Activated CD4-positive, alpha-beta T cell treated with anti-CD3 and anti-CD28 coated beads, Interleukin-2, Interleukin-4, amounts not matched to agents 100 ng/mL and 50 ng/mL, durations not matched to agents 16 hours and 8 hours (primary cell): ENCODE measurements at places on chromosomes 5 and 9.

- no peak for DNase-seq
Observed at GRCh38 chr5:79955356-79955895, 35.6 kb downstream of the MTX3 start.

- peak; percentile 61 for DNase-seq
Observed at GRCh38 chr5:74934949-74935751, 69.0 kb upstream of the FAM169A start.

DNA sequence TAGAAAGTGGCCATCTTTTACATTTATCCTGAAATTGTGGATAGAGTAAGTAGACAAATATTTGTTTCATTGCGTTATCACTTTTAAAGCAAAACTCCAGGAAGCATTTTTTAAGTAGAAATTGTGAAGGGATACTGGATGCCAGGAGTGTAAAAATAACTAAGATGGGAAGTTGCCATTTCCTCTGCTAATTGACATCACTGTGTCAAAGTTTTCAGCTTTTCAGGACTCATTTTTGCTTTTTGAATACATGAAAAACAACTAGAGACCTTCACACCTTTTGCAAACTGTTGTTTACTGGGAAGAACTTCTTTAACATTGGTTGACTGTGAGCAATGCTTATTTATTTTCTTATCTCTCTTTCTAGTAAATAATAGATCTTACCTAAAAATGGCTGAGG lies 337.5 kb downstream of the NR2F1-AS1 start:
- DNase-seq = no peak

GRCh38 chr5:121691478-121691877 lies 160.2 kb upstream of the FTMT start:
- DNase-seq = no peak

GRCh38 chr5:164600274-164600673 lies 1094.9 kb downstream of the MAT2B start:
- DNase-seq = no peak

DNA sequence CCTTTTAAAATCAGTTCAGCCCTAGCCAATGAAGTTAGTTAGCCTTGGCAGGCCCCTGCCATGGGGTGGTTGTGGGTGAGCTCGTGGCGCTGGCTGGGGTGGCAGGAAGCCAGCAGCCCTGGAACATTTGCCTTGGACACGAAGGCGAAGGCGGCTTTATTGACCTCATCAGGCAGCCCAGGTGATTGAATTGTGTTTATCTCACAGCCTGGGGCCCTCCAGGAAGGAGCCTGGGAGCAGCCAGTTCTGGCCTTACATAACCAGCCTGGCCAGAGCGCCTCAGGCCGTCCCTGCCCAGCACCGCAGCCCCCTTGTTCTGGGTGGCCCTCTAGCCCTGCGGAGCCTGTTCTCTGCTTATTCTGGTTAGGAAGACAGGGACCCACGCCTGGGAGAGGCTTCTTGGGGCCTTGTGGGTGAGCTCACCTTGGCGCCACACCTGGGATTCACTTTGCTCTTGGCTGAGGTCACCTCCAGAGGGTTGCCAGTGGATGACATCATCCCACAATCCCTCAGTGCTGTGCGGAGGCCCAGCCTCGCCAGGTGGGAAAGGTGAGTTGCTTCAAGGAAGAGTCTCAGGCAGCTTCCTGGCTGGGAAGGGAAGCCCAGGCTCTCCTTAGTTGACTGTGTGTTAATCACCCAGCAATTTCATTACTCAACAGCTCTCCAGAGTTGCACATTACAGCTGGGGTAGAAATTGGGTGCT lies 54.4 kb upstream of the RPL26L1 start:
- no peak for DNase-seq

GRCh38 chr9:91376239-91376638 lies 14.5 kb upstream of the AUH start:
- DNase-seq = peak; percentile 22

DNA sequence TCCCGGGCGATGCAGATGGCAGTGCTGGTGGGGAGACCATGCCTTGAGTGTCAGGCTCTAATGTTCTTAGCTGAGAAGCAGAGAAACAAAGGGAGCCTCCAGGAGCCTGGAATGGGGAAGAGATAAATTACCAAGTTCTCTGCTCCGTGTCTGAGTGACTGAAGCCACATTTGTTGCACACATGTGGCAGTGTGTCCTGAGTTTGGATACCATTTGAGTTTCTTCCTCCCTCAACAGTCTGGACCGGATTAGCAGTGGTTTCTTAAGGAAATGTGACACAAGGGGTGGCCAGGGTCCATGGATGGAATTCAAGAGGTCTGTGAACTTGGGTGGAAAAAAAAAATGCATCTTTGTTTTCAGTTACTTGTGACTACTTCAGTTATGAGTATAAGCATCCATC lies 50.7 kb upstream of the GARNL3 start:
- DNase-seq = no peak

- no peak for DNase-seq
Observed at GRCh38 chr5:25488119-25488518, 843.3 kb upstream of the CDH10 start.

DNA sequence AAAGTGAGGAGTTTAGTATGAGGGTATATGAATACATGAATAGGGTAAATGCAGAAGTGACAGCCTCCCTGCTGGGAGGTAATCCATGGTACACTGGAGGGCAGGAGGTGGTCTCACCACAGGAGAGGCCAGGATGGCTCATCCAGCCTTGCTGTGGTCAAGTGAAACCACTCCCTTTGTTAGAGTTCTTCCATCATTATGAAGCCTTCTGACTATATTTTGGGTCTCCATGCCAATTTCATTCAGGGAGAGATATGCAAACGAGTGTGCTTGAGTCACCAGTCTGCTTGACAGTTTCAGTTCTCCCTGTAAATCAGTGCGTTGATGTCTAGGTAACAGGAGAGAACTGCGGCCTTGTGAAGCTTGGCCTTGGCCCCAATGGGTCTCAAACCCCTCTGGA lies 16.4 kb downstream of the PPP3R2 start:
- no peak for DNase-seq

- DNase-seq = no peak
Observed at GRCh38 chr9:123395276-123395688, 39.3 kb downstream of the CRB2 start.

- DNase-seq = no peak
Observed at GRCh38 chr9:77472646-77473045, 175.5 kb downstream of the GNA14 start.

DNA sequence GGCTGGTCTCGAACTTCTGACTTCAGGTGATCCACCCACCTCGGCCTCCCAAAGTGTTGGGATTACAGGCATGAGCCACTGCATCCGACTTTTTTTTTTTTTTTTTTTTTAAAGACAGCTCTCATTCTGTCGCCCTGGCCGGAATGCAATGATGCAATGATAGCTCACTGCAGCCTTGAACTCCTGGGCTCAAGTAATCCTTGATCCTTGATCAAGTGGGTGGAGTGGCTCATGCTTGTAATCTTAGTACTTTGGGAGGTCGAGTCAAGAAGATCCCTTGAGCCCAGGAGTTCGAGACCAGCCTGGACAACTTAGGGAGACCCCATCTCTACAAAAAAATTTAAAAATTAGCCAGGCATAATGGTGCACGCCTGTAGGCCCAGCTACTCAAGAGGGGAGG lies 8.1 kb downstream of the SEC24A start:
- DNase-seq = no peak

DNA sequence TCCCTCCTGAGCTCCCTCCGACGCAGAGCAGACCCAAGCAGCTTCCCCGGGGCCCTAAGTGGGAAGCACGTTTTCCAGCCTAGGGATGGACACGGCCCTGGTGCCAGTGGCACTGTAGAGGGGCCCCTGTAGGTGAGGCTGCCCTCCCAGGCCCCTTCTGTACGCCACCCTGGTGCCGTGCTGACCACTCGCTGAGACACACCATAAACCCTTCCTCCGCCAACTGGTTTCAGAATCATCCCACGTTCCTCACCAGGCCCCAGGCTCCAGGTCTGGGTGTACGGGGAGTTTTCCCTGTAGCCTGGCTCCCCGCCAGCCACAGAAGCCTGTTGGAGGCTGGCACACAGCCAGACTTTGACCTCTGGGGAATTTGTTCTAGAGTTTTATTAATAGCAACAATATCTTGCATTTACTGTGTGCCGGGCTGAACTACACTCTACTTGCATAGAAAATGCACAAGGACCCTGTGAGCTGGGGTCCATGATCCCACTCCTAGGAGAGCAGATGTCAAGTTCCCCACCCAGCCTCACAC lies 18.2 kb upstream of the WDR38 start:
- DNase-seq = no peak

DNA sequence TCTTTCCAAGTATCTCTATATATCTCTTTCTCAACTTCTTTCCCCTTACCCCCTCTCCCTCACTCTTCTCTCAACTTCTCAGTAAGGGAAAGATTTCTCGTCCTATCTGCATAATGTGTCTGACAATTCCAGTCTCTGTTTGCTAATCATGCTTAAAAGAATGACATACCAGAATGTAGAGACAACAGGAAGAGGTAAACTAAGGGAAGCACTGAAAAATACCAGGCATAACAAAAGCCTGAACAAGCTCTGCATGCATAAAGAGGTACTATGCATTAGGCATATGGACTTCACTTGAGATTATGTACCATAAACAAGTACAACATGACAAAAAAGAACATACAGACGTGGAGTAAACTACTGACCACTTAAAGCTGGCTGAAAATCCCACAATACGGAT lies 62.6 kb downstream of the SEMA5A start:
- DNase-seq = no peak

GRCh38 chr5:41843456-41844370 lies 26.5 kb downstream of the OXCT1 start:
- DNase-seq = peak; percentile 62

GRCh38 chr9:95048225-95049087 lies 269.1 kb downstream of the FANCC start:
- peak; percentile 39 for DNase-seq

- no peak for DNase-seq
Observed at GRCh38 chr9:82790875-82791274, 272.1 kb downstream of the RASEF start.

DNA sequence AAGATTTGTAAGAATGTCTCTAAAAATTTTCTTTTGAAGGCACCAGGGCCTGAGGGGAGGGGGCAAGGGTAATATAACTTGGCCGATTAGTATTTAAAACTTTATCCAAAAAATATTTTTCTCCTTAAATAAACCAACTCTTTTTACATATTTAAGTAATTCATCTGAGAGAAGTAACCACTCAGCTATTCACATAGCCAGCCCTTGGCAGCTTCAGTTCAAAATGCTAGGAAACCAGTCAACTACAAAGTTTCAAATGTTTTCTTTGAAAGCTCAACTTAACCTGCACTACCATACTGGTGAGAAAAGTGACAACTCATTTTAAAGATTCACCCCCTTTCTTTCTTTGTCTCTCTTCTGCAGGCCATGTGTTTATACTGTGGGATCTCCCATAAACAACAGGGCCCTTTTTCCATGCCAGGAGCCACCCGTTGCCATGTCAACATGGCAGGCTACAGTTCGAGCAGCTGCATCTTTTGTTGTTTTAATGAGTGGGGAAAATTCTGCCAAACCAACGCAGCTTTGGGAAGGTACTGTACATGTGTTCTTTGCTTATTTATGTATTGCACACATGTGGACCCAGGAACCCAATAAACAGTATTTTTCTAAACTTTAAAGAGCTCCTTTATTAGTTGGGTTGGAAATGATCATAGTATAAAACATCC lies 46.3 kb downstream of the AOPEP start:
- DNase-seq = no peak

GRCh38 chr9:91682806-91683205 lies 259.2 kb upstream of the NFIL3 start:
- no peak for DNase-seq

DNA sequence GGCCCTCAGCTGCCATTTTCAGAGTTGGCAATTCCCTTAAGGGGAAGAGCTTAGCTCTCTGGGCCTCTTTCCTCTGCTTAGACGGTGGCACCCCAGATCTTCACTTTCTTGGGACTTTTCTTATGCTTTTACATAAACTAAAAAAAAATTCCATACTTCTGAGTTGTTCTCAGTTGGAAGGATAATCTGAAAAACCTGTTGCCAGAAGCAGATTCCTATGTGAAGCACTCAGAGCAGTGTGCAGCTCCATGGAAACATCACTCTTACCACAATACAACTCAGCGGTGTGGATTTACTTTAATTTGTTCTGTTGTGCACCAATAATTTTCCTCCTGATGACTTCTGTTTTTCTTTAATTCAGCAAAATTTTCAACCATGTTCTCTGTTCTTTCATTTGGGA lies 44.1 kb upstream of the MROH2B start:
- no peak for DNase-seq

DNA sequence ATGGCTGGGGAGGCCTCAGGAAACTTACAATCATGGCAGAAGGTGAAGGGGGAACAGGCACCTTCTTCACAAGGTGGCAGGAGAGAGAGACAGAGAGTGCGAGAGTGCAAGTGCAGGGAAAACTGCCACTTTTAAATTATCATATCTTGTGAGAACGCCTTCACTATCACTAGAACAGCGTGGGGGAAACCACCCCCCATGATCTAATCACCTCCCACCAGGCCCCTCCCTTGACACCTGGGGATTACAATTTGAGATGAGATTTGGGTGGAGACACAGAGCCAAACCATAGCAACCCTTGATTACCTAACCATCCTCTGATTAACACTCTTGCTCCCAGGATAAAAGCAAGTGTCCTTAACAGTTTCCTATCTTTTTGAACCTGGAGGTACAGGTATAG lies 21.1 kb downstream of the ADAMTS19 start:
- DNase-seq = no peak

DNA sequence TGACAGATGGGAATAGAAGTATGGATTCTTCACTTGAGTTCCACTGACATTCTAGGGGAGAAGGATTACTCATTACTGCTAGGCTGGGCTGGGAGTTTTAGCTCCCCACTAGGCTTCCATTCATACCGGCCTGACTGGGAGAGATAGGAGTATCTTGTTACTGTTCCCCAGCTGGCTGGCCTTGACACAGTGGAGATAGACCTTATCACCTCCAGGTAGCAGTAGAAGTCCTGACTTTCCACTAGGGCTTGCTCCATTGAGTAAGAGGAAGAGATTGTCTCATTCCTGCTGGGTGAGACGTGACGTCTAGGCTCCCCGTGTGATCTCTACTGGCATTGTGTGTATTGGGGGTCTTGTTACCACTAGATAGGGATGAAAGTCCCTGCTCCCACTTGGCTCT lies 156.4 kb downstream of the CACNA1B start:
- no peak for DNase-seq

GRCh38 chr5:101278011-101278687 lies 375.1 kb upstream of the ST8SIA4 start:
- no peak for DNase-seq

DNA sequence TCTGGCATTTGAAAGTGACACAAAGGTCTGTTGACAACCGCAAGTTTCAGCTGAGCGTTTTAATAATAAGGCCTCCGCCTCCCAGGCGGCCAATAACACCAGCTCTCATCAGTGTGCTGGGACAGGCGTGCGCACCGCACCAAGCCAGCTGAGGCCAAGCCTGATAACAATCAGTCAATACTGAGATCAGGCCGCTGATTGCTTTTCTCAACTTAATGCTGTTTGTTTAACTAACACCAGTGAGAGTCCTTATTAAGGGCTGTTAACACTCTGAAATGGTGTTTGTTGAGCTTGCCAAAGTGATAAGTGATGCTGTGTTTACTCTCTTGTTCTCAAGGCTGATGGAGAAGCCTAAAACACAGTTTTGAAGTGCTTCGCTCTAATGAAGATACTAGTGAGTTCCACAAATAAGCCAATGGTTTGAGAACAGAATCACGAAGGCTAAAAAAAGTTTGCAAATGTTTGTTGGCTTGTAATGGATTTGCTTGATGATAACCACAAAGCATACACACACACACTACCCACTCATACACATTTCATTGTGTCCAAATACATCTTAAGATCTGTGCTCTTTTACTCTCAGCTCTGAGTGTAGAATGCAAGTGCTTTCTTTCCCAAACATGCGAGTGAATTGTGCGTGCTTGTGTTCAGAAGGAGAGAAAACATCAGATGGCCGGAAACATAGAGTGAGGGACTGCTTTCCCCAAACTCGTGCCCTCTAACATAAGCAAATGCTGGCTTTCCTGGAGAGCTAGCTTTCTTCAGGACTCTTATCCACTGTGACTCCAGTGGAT lies 330.4 kb upstream of the KLF4 start:
- no peak for DNase-seq
